ENCODE measurements at places on chromosomes 13 and 19.

GRCh38 chr13:111854403-111854802, 212.5 kb upstream of the SOX1 start:
- DNase-seq = no peak

DNA sequence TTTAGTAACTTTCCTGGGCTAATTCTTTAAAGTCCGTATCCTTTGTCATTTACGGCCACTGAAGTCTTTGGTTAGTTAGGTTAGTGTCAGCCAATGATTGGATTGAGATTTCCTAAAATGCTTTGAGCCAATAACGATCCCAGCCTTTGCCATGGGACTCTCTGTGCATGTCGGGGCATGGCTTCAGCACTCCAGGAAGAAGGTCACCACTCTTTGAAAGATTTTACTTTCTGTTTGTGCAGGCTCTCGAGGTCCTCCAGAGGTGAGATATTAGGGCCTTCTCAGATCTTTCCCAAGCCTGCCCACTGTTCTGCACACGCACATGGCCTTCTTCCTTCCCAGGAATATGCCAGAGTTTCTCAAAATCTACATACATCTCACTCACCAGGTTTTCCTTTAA, 153.7 kb upstream of the ARGLU1 start:
- no peak for DNase-seq

DNA sequence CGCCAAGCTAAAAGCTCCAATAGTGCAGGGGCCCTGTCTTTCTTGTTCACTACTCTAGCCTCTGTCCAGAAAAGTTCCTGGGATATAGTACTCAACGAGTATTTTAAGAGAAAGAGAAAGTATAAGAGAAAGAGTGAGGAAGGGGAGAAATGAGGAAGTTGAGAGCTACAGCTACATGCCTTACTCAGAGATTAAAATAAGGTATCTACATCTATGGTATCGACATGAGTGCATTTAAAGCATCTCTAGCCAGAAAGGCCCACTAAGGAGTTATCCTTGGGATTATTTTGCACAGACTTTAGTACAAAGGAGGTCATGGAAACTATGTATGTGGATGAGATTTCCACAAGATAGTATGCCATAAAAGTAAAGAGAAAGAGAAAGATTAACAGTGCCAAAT, 28.5 kb downstream of the MYCBP2 start:
- no peak for DNase-seq

GRCh38 chr19:3477951-3478350, 2.4 kb downstream of the SMIM24 start:
- DNase-seq = no peak

DNA sequence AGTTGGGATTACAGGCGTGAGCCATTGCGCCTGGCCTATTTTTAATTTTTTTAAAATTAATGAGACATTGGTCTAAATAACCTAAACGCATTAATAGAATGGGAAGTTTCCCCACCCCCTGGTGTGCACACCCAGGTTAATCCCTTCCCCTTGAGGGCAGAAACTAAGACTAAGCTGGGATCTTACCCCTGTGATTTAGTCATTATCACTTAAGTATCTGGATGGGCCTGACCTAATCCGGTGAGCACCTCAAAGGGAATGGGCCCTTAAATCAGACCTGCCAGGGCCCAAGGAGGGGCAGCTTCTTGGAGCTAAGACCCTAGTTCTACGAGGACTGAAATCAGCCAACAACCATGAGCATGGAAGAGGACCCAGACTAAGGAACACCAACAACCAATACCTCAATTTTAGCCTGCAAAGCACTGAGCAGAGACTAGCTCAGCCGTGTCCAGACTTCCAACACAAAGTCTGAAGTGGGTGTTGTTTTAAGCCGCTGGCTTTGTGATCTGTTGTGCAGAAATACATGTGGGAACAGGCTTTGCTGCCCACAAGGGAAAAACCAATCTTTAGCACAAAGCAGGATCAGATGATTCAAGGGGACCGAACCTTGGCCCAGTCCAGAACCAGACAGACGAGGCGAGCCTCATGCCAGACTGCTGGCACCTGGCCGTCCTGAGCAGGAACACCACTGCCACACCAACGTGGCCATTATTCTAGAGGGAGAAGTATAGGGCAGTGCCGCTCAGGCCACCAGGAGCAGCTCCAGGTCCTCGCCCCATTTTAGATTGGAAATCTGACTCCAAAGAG, 7.1 kb downstream of the UBE2S start:
- DNase-seq = no peak

DNA sequence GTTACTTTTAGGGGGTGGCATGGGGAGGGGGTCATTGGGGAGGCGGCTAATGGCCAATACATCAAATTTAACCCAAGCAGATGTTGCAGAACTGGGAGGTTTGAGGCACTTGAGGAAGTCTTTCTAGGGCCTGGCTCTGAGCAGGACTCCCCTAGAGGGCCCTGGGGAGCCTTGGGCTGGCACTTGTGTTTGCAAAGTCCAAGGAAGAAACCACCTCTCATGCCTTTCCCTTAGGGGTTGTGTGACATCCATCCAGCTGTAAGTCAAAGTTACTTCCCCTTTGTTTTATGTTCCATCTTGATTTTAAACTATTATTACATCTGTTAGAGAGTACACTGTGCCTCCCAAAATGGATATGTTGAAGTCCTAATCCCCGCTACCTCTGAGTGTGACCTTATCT, 159.9 kb downstream of the KATNAL1 start:
- DNase-seq = no peak

DNA sequence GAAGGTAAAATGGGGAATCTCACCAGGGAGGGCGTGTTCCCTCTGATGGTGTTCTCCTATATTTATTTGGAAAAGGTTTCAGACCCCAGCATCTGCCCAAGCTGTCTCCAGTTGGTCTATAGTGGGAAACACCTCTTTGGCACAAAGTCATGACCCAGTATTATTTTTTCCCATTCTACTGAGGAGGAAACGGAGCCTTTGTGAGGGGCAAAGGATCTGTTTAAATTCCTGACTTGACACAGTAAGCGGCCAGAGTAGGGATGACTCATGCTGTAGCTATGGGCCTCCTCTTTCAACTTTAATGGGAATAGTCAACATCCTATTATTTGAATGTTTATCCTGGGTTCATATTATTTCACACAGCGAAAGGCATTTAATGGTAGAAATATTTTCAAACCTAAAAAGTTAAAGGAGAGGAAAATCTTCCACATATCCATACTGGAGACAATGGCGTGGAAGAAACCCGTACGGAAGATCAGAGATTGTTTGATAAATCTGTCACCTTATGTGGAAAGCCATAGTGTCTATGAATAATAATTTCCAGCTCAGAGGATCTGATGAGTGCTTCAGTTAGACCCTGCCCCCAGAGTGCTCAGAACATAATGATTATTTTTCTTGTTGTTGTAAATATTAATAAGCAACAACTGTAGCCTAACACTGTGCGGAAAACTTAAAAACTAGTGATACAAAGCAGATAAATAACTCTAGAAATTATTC, 126.0 kb downstream of the FOXO1 start:
- DNase-seq = no peak

DNA sequence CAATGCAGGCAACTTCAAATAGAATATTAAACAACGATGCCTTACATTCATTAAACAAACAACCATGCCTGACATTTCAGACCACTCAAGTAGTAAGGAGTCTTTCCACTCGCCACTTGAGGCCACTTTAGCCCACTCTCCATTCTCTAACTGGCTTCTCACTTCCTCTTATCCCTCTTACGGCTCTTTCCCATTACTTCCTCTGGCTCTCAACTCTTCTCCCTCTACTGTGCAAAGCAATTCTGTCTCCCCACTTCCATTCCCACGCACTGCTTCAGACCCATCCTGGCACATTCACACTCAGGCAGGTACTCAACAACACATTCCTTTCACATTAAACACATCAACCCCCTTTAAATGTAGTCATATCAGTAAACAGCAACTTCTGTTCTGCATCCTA, 229.8 kb upstream of the IPO5 start:
- no peak for DNase-seq

DNA sequence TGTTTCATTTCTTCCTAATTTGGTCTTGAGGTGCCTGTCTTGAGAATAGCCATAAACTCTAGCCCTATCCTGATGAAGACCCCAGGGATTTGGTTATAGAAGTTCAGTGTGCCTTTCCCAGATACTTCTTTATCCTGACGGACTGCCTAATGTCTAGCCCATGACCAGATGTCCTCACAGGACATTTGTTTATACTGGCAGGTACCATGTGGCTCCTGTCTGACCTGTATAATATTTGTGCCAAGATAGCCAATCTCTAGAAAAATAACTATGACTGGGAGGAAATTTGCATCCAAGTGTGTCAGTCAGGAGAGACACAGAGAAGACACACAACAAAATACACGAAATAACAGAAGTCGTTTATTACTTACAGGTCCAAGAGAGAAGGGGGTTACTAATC, 69.2 kb upstream of the MIR17HG start:
- DNase-seq = no peak

- no peak for DNase-seq
These were observed 2.1 kb downstream of the TEX30 start for GRCh38 chr13:102771298-102772041.

GRCh38 chr19:12838182-12838885, at the start of gene MAST1:
MAST1 (plus strand) TSS chr19:12838515; CDS start chr19:12838573, 58 bp downstream.
- DNase-seq = peak; percentile 60

DNA sequence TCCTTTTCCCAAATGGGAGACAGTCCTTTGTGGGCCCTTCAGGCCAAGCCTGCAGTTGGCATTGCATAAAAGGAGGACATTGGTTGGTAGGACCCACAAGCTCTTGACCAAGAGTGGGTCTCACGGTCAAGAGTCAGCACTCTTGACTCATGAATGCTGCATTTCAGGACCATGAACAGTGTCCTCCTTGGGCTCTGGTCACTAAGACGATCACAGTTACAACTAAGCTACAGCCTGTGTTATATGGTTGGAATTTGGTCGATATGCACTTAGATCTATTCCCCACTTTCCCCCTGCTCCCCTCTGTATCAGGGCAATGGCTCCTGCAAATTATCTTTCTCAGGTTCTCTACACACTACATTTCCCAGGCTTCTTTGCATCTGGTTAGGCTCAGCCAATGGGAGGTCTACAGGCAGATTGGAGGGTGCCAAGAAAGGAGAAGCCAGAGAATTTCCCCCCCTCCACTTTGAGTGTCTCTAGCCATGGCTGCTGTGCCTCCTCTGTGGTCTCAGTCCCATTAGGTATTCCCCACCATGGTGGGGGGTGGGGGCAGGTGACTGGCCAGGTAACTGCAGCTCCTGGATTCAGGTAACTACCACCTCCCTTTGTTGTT, 3.1 kb upstream of the OLFM2 start:
- DNase-seq = no peak

DNA sequence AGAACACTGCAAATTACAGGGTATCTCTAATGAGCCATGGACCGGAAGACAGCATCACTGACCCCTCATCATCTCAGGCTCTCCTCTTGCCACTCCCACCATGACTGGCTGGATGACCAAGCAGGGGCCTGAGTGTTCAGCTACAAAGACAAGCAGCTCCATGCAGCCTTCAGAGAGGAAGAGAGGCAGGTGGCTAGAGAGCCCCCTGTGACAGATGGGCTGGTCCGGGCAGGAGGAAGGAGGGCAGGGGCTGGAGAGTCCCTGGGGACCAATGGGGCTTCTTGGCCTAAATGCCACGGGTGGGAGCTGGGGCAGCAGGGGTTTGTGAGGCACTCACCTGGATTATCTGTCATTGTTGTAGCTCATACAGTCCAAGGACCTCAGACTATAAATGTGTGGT, 12.8 kb upstream of the RASA3 start:
- DNase-seq = no peak
